ENCODE measurements at places on chromosomes 5 and 9.

- no peak for DNase-seq
Measured at GRCh38 chr5:173796721-173797495, 91.2 kb upstream of the CPEB4 start.

- no peak for DNase-seq
Measured at GRCh38 chr9:6655036-6655435, 9.5 kb upstream of the GLDC start.

GRCh38 chr9:70567511-70567910 lies 153.1 kb upstream of the KLF9 start:
- no peak for DNase-seq

DNA sequence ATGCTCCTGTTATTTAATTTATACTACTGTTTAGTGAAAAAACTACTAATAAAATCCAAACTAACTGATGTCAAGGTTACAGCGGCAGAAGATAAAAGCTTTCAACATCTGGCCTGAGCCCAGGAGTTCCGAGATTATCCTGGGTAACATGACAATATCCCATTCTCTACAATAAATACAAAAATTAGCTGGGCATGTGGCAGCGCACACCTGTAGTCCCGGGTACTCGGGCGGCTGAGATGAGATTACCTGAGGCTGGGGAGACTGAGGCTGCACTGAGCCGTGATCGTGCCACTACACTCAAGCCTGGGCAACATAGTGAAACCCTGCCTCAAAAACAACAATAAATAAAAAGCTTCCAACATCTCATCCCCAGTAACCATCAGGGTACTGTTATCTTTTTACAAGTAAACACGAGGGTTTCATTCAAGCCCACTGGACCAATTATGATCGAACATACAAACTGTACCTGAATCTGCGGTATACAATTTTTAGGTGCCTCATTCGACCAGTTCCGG lies 1.3 kb downstream of the RPL37 start:
- DNase-seq, result no peak

DNA sequence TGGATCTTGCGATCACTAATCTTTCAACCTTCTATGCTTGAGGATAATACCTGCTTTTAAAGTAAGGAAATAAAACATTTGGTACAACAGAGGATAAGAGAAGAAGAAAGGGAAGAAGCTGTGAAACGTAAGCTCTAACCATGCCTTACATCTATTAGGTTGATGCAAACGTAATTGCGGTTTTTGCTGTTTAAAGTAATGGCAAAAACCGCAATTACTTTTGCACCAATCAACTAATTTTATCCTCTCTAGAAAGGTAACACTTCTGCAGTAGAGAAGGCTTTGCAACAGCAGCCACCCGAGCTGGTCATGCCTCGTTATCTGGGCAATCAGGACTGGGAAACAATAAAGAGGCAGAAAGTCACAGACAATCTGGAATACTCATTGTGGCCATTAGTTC lies 224.1 kb downstream of the MED10 start:
- no peak for DNase-seq

GRCh38 chr9:78668148-78668832 lies 371.4 kb downstream of the PSAT1 start:
- no peak for DNase-seq

GRCh38 chr9:128232528-128233428 lies 29.6 kb downstream of the DNM1 start:
- DNase-seq, result no peak

DNA sequence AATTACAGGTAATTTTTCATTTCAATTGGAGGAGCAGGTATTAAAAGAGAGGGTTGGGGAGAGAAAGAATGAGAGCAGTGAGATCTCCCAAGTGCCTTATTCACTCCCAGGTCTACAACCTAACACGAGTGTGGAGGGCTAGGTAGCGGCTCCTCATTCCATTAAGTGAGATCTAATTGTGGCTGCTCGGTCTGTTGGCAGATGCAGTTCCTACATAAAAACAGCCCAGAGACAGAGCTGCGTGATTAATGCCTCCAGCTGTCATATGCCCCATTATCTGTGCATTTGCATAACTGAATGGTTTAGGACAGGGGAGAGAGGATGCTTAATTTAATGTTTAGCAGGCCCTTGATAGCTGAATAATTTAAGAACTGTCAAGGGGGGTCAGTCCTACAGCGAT lies 100.5 kb downstream of the PSAT1 start:
- no peak for DNase-seq

- DNase-seq, result no peak
Measured at GRCh38 chr5:128228521-128228920, 145.0 kb downstream of the SLC12A2 start.

DNA sequence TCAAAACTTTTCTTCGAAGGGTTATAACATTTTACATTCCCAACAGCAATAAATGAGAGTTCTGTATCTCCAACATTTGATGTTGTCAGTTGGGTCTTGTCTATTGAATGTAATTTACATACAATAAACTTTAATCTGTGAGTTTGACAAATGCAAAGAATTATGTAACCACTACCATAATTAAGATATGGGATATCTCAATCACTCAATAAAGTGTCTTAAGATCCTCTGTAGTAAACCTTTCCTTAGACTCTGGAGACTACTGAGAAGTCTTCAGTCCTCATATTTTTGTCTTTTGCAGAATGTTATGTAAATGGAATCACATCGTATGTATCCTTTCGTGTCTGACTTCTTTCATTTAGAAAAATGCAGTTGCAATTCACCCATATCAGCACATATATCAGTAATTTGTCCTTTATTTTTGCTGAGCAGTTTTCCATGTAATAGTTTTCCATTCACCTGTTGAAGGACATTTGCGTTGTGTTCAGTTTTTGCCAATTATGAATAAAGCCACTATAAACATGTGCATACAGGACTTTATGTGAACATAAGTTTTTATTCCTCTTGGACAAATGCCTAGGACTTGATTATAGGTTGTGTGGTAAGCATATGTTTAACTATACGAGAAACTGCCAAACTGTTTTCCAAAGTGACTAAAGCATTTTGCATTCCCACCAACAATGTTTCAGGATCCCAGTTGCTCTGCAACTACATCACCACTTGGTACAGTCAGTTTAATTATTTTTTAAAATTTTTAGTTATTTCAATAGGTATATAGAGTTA lies 784.6 kb upstream of the ZNF608 start:
- no peak for DNase-seq

DNA sequence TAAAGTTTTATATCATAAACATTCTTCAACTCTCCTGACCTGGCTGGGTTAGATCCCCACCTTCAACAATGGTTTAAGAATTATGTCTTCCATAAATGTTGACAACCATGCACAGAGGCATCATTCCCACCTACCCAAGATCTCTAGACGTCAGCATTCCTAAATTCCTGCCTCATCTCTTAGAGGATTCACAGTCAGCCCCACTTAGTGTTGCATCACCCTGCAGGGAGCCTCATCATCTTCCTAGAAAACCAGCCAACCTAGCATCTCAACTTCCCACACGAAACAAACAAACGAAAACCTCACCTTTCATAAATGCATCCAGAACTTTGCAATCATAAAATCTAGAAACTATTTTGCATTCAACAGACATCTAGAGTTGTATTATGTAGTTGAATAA lies 816.1 kb upstream of the C9orf72 start:
- DNase-seq, result no peak

- DNase-seq, result peak; percentile 84
Measured at GRCh38 chr5:74640954-74641734, 616 bp upstream of the ENC1 start.

- DNase-seq, result no peak
Measured at GRCh38 chr9:81559709-81560108, 129.6 kb downstream of the TLE1 start.

GRCh38 chr5:98372351-98372750 lies 401.1 kb upstream of the RGMB start:
- no peak for DNase-seq

GRCh38 chr9:7243838-7244237 lies 486.1 kb downstream of the KDM4C start:
- DNase-seq, result no peak

DNA sequence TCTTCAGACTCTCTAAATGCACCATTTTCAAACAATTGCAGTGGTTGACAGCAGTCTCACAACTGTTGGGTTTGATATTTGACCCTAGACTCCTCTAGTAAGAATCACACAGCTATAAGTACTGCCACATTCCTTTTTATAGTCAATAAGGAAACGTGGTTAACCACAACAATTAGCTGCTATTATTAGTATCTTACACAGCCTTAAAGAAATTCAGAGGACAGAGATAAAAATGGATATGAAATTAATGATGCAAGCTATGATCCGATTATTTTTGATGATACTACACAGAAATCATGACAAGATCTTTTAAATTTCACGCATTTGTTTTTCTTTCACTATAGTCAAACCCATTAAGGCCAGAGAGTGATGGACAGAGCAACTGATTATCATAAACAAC lies 288.6 kb upstream of the C9orf72 start:
- DNase-seq, result no peak

GRCh38 chr9:19028835-19029451 lies 4.1 kb downstream of the SAXO1 start:
- peak; percentile 63 for DNase-seq

- peak; percentile 95 for DNase-seq
Measured at GRCh38 chr5:1208743-1209488, 7.5 kb downstream of the SLC6A19 start.

GRCh38 chr9:68912561-68912960 lies 101.4 kb downstream of the PRKACG start:
- DNase-seq, result no peak

GRCh38 chr9:37534412-37534811 lies 41.8 kb downstream of the FBXO10 start:
- DNase-seq, result no peak

DNA sequence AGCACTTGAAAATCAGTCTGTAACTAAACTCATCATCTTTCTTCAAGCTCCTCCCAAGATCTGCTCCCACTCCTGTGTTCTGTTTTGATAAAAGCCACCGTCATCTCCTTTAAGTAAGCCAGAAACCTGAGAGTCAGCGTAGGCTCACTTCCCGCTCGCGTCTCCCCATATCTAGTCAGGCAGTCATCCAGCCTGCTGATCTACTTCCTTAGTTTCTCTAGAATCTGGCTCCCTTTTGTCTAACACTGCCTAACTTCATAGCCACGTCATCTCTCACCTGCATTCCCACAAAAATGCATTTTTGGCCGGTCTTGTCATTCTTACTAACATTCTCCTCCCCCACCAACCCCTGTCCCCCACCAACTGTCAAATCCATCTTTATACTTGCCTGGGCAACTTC lies 3.0 kb upstream of the TJP2 start:
- no peak for DNase-seq

GRCh38 chr9:68822596-68823165 lies 117.6 kb downstream of the PIP5K1B start:
- no peak for DNase-seq

GRCh38 chr5:109455598-109456096 lies 45.9 kb upstream of the PJA2 start:
- DNase-seq, result no peak

DNA sequence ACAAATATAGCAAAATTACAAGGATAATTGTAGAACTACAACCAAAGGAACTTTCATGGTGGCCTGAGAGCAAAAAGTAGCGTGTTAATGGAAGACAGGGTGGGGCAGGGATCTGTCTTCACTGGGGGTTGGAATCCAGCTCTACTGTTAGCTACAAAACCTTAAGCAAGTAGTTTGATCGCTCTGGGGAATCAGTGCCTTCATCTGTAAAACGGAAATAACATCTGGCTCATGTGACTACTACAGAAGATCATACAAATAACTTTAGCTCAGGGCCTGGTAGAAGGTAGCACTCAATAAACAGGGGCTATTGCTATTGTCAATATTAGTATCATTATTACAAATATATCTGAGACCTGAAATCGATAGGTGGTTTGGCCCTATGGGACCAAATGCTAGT lies 40.4 kb downstream of the ZNF608 start:
- DNase-seq, result no peak

GRCh38 chr9:69768716-69769115 lies 8.9 kb upstream of the PTAR1 start:
- DNase-seq, result no peak

DNA sequence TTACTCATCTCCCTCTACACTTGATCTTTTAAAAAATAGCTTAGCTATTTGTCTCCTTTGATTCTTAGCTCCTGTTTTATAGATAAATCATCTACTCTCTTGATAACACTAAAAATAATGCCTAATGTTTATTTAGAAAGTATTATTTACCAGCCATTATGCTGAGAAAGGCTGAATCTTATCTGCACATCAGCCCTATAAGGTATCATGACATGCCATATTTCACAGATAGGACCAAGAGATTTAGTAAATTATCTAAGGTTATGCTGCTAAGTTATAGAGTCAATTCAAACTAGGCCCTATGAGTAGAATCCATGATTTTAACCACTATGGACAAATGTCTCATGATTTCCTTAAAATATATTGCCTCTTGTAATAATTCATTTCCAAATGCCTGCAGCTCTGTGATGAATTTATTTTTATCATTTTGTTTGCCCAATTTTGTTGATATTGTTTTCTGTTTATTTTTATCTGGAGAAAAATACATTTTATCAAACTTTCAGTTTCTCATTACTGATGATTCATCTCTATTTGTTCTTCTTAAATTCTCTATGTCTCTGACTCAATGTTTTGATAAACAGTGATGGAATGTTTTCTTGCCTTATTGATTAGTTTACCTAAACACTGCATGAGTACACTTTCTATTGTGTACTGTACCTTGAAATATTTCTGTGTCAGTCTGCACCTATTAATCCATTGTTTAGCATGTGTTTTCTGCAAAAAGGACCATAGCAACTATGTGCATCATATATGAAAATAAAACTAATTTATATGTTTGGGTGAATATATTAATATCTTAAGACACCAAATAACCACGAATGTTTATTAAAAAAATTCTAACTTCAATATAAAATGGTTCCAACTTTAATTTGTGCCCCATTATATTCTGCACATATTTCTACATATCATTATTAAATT lies 300.8 kb downstream of the CDH9 start:
- DNase-seq, result no peak

- no peak for DNase-seq
Measured at GRCh38 chr9:93596399-93596798, 20.0 kb downstream of the PHF2 start.

GRCh38 chr5:161098516-161098915 lies 246.5 kb upstream of the ATP10B start:
- DNase-seq, result no peak

DNA sequence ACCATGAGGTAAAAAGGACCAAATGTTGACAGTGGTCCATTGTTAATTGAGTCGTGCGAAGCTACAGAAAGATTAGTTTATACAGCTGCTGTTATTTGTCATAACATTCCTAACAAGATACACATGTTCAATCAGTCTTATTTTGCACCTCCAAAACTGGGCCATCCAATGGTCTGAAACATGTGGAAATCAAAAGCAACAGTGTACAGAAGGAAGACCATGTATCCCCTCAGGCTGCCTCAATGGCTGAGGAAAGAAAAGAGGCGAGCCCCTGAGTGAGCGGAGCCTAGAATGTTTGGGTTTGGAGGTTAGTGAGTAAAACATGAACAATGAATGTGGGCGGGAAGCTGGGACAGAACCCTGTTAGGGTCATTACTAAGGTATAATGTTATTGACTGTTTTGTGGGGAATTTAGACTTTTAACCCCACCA lies 35.6 kb downstream of the NFIB start:
- no peak for DNase-seq

Data from T47D (cell line).